ENCODE measurements at places on chromosomes 16 and 17.
A peak's percentile ranks its signal among the peaks of the same experiment; 100 is the strongest.

GRCh38 chr17:42317266-42317845, 29.1 kb downstream of the STAT5A start:
- no peak for DNase-seq

DNA sequence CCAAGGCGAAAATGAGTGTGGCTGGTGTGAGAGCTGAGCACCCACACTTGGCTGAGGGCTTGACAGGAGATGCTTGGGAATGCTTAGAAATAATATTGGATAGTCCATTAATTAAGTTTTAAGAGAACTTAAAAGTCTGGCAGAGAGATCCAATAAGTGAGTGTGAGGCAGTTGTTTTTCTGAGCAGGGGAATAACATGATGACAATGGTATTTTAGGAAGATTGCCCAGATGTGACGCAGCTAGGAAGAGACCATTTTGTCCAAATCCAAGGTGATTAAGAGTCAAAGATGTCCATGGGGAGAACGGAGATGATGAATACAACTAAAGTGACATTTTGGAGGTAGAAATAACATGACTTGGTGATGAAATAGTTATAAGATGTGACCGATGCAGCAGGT, 102.8 kb upstream of the AXIN2 start:
- DNase-seq = no peak

- no peak for DNase-seq
Measured at GRCh38 chr16:19182481-19182880, 14.4 kb downstream of the SYT17 start.

DNA sequence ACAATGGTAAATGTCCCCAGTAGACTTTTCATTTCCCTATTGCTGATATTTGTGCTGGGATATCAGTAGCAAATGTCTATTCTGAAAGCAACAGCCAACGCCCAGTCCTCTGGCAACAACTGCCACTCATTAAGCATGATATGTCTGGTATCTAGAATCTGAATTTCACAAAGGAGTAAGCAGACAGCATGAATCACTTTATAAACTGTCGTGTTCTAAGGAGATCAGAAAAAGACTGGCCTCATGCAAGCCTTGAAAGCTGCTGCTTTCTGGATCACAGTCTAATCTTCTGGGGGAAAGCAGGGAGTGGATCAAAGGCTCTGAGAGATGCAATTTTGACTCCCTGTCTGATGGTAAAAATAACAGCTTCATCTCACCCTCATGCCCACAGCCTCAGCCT, 153.1 kb upstream of the NOG start:
- DNase-seq = no peak

GRCh38 chr16:4200000-4200780, 41.7 kb downstream of the SRL start:
- DNase-seq = peak; percentile 84

- DNase-seq = no peak
Measured at GRCh38 chr16:21694609-21695008, 30.8 kb downstream of the OTOA start.

GRCh38 chr16:76882105-76882504, 308.9 kb upstream of the MON1B start:
- no peak for DNase-seq

Data from ascending aorta (tissue), 2 donors.